ENCODE measurements at places on chromosomes 11 and 22.
A peak's percentile ranks its signal among the peaks of the same experiment; 100 is the strongest.

- no peak for DNase-seq
These were observed 110.6 kb upstream of the ANO1 start for GRCh38 chr11:69967484-69967883.

- no peak for DNase-seq
These were observed 16.9 kb downstream of the TRIOBP start for GRCh38 chr22:37713761-37714160.

GRCh38 chr22:17773606-17774205 lies 563 bp downstream of the BID start:
- DNase-seq = peak; percentile 68

DNA sequence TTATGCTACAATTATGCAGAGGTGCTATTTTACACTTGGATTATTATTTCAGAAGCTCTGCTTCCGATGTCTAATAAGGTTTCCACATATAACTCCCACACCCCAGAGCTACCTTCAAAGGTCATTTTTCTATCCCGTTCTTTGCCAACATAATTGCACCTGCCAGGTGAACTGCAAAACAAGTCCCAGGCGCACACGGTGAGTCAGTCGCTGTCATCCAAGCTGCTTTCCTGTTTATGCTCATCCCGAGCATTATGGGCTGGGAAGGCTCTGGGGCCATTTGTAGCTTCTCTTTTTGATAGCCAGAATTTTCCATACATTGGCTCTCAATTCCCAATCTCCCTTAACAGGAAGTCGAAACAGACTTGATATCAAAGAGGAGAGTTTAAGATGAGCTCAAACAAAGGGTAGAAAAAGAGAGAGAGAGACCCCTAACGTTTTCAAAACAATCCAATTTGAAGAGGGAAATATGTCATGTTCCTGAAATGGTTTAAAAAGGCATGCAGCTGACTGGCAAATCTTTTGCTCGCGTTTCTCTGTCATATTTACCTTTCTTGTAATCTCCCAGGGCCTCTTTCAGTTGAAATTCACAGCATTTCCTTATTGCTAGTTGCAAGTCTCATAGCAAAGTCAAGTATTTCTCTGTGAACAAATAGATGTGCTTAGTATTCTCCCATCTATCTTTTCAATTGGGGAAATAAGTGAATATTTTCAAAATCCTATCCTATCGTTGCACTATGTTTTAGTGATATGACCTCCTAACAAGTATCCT lies 815.9 kb downstream of the KCNA4 start:
- DNase-seq = no peak

- peak; percentile 72 for DNase-seq
These were observed 1.3 kb upstream of the HDAC10 start for GRCh38 chr22:50252082-50253045.

- no peak for DNase-seq
These were observed 1121.6 kb downstream of the BRD1 start for GRCh38 chr22:48705917-48706605.

DNA sequence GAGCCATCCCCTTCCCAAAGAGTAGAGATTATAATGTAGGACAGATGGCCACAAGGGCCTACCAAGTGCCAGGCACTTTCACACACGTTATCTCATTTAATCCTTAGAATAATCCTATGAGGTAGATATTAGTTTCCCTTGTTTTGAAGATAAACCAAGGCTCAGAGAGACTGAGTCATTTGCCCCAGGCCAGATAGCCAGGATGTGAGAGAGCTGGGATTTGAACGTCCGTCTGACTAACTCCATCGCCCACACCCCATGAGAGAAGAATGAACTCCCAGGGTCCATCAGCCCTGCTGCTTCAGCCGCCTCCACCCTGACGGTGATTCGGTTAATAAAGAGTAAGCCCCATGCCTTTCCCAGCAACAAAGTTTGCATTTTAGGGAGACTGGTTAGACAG lies 10.7 kb downstream of the PRG3 start:
- no peak for DNase-seq

Data from CD4-positive, alpha-beta T cell treated with Interleukin-15 for 1 hour (primary cell).